Osteoblast (primary cell): ENCODE measurements at places on chromosomes 1 and 21. TPM values are rescaled to one million over a fixed set of nuclear protein-coding genes. Genes with fewer than 3 reads are reported as not detected.

GRCh38 chr1:110487726-110488125, 31.2 kb downstream of the KCNA10 start:
- no peak overlapping the region for H3K4me3 ChIP-seq
- H3K36me3 ChIP-seq: no peaks in the 10 kb centered on the region
- no peak overlapping the region for H3K27ac ChIP-seq
- H3K27me3 ChIP-seq: peaks cover 27% of the 10 kb centered on the region

SH2D1B gene
- not detected in 2 replicates for total RNA-seq

GRCh38 chr1:158354255-158354654, 561 bp downstream of the CD1E start:
- no peak overlapping the region for H3K4me3 ChIP-seq
- no peaks in the 10 kb centered on the region for H3K4me1 ChIP-seq
- no peaks in the 10 kb centered on the region for H3K27me3 ChIP-seq
- no peak overlapping the region for H3K27ac ChIP-seq

GRCh38 chr1:9760824-9761223, 62.9 kb downstream of the CLSTN1 start:
- H3K36me3 ChIP-seq: peaks cover 4% of the 10 kb centered on the region
- DNase-seq: no peak
- H3K4me3 ChIP-seq: no peak overlapping the region
- H3K4me1 ChIP-seq: peaks cover 7% of the 10 kb centered on the region
- H3K27ac ChIP-seq: no peak overlapping the region
- H3K27me3 ChIP-seq: no peaks in the 10 kb centered on the region

- no peaks in the 10 kb centered on the region for H3K4me1 ChIP-seq
- H3K27me3 ChIP-seq: no peaks in the 10 kb centered on the region
- DNase-seq: no peak
- no peaks in the 10 kb centered on the region for H3K36me3 ChIP-seq
- H3K4me3 ChIP-seq: no peak overlapping the region
Observed at GRCh38 chr1:233443040-233443760, 115.7 kb downstream of the MAP3K21 start.

- no peak overlapping the region for H3K4me3 ChIP-seq
- no peak for DNase-seq
- H3K27ac ChIP-seq: no peak overlapping the region
- no peaks in the 10 kb centered on the region for H3K27me3 ChIP-seq
- H3K4me1 ChIP-seq: no peaks in the 10 kb centered on the region
Observed at GRCh38 chr1:160504651-160505050, 18.4 kb downstream of the SLAMF6 start.
